ENCODE measurements at places on chromosomes 5 and 9.

GRCh38 chr9:85645909-85646627 lies 95.7 kb downstream of the AGTPBP1 start:
- no peak for DNase-seq

DNA sequence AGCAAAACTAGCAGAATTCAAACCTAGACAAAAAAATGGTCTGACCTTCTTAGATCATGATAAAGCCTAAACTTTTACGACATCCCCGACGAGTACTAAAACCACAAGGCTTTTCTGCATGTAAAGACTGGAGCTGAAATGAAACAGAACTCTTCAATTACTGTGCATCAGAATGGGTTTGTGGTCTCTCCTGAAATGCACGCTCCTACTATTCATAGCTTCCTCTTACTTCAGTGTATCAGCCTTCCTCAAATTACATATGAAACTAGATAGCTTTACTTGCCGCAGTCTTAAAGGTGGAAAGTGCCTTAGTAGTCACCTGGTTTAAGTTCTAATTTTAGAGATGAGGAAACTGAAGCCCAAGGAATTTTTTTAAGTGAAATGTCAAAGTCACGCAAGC lies 24.6 kb upstream of the MED10 start:
- DNase-seq: no peak

- no peak for DNase-seq
Observed at GRCh38 chr9:108784998-108785397, 70.8 kb downstream of the ACTL7B start.

DNA sequence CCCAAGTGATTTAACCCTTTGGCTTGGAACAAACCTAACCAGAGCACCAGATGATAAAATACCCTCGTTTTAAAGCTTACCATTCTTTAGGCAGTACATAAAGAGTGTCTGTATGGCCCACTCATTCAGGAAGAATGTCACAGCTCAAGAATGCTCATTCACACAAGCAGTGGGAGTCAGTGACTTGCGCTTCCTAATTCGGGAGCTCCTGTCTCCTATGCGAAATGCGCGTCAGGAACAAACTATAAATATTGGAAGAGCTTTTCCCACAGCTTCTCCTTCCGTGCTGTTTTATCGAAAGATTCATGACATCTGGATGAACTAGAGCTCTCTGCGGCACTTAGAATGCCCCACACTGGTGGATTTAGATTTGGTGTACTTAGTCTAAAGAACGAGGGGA lies 66.6 kb downstream of the NTRK2 start:
- no peak for DNase-seq

GRCh38 chr9:13181652-13182051 lies 97.8 kb downstream of the MPDZ start:
- DNase-seq: no peak

- no peak for DNase-seq
Observed at GRCh38 chr5:131254741-131255140, 9.1 kb upstream of the CDC42SE2 start.

DNA sequence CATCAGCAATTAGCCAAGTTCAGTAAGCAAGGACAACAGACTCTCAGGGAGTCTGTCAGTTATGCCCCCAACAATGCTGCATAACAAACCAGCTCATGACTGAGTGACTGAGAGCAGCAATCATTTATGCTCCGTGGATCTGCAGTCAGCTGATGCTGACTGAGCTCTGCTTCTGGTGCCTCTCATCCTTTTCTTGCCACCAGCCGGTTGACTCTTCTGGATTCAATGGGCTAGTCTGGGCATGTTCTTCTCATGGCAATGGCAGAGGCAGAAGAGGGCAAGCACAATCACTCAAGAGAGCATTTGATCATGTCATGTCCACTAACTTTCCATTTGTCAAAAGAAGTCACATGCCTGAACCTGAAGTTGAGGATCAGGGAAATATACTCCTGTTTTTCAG lies 157.0 kb upstream of the NTRK2 start:
- no peak for DNase-seq

- no peak for DNase-seq
Observed at GRCh38 chr5:128378196-128378595, 159.8 kb downstream of the FBN2 start.

DNA sequence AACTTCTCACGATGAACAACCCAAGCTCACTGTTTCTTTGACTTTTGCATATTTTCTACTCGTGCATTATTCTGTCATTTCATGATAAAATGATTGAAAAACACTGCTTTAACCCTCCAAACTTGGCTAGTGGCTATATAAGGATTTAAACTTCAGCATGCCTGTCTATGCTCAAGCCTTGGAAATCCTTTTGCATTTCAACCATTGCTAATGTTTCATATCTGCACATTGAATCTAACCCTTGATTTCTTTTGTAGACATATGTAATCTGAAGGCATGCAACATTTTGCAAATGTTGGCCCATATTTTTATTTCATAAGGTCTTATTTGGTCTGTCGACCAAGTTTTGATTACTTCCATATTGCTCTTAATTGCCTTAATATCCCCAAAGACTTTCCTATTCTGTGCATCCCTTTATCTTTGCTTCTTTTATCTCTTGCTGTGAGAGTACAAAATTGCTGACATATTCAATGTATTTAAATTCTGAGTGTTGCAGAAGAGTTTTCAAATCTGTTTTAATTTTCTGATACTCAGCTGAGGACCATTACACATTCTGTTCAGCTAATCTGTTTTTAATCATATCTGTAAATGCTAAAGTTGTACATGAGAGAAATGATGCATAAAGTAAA lies 403.7 kb upstream of the ZNF608 start:
- no peak for DNase-seq
